ENCODE measurements at places on chromosomes 7 and 10.

DNA sequence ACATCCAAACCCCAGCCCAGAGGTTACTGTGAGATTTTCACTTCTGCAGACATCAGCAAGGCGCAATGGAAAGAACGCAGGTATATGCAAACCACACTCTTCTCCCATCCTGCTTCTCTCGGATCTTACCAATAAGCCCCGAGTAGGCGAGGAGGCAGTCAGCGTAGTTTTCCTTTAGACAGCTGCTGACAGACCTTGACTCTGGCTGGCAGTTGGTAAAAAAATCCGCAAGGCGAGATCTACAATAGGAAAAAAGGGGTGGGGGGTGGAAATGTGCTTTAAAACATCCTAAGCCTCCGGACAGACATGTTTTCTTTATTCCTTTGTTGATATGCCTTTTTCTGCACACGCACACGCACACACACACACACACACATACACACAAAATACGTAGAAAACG is 176.5 kb downstream of the GFRA1 start:
- no peak for DNase-seq

GRCh38 chr7:19203686-19204085 is 58.5 kb upstream of the FERD3L start:
- DNase-seq: no peak

DNA sequence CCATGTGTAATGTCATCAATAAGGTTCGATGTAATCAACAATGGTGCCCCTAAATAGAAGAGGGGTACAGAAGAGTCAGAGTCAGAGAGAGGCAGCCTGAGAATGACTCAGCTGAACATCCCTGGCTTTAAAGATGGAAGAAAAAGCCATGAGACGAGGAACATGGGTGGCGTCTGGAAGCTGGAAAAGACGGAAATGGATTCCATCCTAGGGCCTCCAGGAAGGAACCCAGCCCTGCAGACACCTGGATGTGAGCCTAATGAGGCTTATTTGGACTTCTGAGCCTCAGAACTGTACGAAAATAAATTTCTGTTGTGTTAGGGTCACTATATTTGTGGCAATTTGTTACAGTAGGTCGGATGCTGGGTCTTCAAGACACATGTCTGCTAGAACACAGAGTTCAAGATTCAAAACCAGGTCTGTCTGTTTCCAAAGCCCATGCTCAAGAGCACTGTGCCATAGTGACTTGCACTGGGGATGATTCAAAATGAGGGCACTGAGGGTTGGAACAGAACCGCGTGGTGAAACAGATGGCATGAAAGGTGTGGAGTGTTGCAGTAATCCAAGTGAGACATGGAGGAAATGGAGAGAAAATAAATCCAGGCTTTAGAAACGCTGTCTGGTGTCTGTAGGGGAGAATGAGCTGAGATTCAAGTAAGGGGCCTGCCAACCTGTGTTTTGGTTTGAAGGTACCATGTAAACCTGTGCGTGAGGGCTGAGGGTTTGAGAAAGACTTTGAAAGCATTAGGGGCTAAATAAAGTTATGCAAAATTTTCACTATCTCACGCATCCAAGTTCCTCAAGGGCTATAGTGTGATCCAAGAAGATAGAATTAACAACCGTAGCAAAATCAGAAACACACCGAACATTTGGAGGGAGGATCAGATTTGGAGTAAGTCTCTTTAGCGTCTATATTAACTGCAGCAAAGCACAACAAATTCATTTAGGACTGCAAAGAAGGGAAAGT is 849.1 kb upstream of the AUTS2 start:
- no peak for DNase-seq

DNA sequence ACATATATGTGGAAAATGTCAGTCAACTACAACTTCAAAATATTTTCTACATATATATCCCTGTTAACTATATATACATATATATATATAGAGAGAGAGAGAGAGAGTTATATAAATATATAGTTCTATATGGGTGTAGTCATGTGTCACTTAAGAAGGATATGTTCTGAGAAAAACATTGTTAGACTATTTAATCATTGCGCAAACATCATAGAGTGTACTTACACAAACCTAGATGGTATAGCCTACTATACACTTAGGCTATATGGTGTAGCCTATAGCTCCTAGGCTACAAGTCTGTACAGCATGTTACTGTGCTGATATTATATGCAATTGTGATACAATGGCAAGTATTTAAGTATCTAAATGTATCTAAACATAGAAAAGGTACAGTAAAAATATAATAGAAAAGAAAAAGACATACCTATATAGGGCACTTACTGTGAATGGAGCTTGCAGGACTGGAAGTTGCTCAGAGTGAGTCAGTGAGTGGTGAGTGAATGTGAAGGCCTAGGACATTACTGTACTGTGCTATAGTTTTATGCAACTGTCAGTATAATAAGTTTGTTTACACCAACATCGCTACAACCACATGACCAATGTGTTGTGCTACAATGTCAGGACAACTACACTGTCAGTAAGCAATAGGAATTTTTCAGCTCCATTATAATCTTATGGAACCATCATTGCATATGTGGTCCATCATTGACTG is 18.0 kb upstream of the FGL2 start:
- no peak for DNase-seq

GRCh38 chr10:13270877-13271551 is 28.9 kb downstream of the PHYH start:
- peak; percentile 17 for DNase-seq

DNA sequence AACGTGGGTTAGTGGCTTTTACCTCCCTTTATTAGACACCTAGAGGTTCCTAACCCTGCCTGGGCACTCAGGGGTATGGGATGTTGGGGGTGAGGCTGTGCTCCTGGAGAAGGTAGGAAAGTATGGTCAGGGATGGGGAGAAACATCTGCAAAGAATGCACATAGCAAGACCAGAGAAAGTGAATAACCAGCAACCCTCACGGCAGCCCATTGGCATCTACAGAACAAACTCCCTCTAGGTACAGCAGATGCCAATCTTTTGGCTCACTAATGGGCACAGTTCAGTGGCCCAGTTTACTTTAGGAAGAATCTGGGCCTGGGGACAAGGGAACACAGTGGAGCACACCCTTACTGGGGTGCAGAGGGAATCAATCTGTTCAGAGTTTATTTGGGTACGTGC is 143.9 kb downstream of the JAZF1 start:
- DNase-seq: no peak

- DNase-seq: no peak
These were observed 71.1 kb downstream of the ZRANB1 start for GRCh38 chr10:125012851-125013528.

- no peak for DNase-seq
These were observed 41.8 kb upstream of the ABCB4 start for GRCh38 chr7:87517136-87517815.

DNA sequence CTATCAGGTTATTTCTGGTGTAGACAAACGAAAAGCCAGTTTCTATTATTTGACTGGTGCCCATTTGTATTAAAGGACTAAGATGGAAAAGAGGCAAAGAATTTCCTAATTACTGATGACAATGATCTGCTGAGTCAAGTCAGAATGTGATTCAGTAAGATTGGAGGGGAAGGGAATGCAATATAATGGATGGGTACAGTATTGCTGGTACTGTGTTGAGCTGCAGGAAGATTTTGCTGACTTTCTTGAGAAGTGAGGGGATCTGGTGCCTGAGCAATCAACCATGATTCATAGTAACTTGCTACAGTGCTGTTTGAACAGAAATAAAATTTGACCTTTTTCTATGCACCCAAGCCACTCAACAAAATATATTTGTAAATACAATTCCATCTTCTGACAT is 139.1 kb upstream of the RHEB start:
- no peak for DNase-seq

DNA sequence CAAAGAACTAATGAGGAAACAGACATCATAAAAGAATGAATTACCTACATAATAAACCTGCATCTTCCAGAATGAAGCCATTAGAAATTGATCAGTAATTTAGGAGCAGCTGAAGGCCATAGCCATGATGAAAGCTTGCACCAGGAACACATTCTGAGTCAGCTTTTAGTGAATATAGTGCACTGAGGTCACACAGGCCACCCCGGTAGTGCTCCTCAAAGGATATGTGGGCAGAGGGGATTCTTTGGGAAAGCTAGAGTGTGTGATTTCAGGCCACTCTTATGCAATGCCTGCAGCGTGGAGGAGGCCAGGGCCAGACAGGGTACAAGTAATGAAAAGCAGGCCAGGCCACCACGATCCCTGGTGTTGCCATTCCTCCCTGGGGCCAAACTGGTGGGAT is 451.9 kb downstream of the GRID1 start:
- no peak for DNase-seq

DNA sequence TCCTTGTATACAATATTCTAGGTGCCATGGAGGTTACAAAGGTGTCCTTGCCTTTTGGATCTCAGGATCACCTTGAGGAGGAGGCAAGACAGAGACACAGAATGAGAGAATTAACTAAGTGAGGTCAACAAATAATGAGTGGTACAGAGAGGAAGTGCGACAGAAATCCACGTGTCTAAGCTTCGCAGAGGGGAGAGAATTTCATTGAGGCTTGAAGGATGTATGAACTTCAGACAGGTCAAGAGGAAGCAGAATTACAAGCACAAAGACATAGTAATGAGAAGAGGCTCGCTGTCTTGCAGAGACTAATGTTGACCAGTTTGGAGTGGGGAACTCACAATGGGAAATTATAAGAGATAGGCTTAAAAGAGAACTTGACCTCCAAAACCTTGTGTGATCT is 308.7 kb downstream of the FRMD4A start:
- DNase-seq: no peak

DNA sequence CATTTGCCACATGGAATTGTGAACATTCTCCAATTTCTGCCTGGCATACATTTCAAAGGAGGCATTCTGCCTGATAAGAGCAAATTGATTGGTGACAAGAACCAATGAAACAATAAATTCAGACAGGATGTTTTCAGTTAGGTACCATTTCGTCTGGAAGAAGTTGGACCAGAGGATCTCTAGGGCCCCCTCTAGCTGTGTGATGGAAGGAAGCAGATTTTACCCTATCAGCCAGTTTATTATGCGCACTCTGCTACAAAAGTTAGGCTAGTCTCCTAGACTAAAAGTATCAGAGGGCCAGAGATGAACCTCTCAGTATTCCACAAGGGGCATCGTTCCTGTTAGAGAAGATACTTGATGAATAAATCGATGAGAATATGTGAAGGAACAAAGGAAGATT is 118.0 kb downstream of the BUB3 start:
- no peak for DNase-seq

- DNase-seq: no peak
These were observed 122.8 kb downstream of the ADRA2A start for GRCh38 chr10:111199587-111199986.

DNA sequence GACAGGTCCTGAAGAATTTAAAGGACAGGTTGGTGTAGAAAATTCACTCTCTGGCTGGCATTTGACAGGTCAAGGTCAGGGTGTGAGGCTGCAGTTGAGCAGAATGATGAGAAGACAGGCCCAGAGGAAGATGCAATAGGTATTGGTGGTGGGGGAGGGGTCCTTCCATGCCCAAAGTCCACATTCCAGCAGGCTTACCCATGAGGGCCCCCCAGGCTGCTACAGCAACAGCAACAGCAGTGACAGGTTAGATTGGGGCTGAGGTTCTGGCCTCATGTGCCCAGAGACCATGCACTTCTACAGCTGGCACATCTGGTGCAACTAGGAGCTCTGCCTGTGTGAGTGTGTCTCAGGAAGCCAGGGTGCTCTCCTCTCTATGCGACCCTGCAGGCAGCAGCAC is 223.5 kb upstream of the GHITM start:
- no peak for DNase-seq

DNA sequence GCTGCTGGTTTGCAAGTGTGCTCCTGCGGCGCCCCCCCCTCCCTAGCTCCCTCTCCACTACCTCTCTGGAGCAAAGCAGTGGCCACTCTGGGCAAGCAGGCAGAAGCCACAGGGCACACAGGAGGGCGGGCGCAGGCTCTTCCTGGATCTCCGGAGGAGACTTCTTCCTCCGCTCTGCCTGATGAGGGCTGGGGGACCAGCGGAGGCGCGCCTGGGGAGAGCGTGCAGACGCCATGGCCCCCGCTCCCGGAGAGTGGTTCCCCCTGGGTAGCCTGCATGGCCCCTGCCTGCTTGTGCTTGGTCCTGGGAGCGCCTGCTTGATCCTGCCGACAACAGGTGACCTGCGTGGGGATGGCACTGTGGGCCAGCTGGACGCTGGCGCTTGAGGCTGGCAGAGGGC is 29.0 kb downstream of the ANKMY2 start:
- DNase-seq: no peak

DNA sequence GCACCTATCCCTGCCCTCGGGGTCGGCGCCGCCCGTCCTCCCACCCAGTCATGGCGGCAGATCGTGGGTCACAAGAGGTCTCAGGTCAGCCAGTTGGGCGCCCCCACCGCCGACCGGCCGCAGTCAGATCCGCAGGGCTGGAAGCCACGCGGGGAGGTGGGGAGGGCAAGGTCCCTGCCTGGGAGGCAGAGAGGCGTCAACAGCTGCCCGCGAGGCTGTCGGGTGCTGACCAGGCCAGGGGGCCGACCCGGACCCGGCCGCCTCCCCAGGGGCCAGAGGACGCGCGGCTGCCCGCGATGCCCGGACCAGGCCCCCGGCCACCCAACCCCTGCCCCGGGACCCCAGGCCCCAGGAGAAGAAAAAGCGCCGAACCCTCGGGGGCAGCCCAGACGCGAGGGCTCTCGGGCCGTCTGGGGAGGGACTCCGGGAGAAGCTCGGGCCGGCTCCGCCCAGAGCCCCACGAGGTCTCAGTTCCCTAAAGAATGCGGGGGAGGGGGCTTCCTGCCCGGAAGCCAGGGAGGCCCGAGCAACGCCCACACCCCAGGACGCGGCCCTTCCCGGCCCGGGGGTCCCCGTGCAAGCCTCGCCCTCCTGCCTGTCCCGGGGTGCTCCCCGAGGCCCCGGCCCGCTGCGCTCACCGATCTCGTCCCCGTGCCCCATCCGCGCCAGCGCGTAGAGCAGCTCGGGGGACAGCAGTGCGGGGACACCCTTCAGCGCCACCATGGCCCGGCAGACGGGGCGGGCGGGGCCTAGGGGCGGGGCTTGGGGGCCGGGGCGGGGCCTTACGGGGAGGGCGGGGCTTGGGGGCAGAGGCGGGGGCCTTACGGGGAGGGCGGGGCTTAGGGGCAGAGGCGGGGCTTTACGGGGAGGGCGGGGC is at the start of gene FUOM:
TSS of gene FUOM (minus strand) at position 735 of the 877 bp plus-strand sequence. CDS start at position 723, 12 bp downstream.
- DNase-seq: no peak

- no peak for DNase-seq
These were observed at the start of gene MGAM2 for GRCh38 chr7:142111499-142111898. TSS of gene MGAM2 (plus strand) at chr7:142111718. CDS start at chr7:142116874, 5,156 bp downstream.

DNA sequence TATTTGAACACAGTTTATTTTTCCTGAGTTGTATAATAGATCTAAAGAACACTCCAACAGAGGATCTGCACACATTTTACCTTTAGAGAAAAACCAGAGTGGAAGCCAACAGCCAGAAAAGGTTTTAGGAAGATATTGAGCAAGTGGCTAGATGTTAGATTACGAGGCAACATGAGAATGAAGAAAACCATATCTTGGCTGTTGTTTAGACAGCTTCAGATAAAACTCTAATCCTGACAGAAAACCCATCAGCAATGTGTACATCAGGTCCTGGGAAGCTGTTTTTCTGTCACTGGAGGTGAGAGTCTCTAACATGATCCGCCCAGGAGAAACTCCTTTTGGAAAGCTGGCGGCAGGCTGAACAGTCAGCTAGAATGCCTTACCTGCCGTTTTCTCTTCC is 159.5 kb downstream of the SPAG6 start:
- DNase-seq: no peak

- no peak for DNase-seq
These were observed 84.0 kb upstream of the TMEM248 start for GRCh38 chr7:66837007-66837406.

Measured in GM04504 (cell line).